ENCODE measurements at places on chromosomes 1 and 21. TPM values are rescaled to one million over a fixed set of nuclear protein-coding genes. Genes with fewer than 3 reads are reported as not detected.

Gene IFI44L
- total RNA-seq = not detected

Gene CFHR5
- not detected for total RNA-seq

Gene PIK3CD
- total RNA-seq = 4.7 TPM

Gene KRTAP27-1
- total RNA-seq = not detected

Gene TACSTD2
- total RNA-seq = 11.3 TPM

Gene RYR2
- total RNA-seq = 0.22 TPM

Gene PPM1J
- 0.43 TPM for total RNA-seq

Gene VAV3
- 90.8 TPM for total RNA-seq

Gene TNFRSF25
- 6.7 TPM for total RNA-seq

Gene ZNF697
- total RNA-seq = 19.0 TPM

Gene SLC1A7
- not detected for total RNA-seq

Gene KRTAP12-2
- total RNA-seq = not detected

Gene CYP4A22
- total RNA-seq = not detected

Gene ACKR1
- not detected for total RNA-seq

Gene TNFRSF18
- total RNA-seq = not detected

Gene MSH4
- 0.17 TPM for total RNA-seq

Gene LDLRAD1
- total RNA-seq = not detected

Gene RIMKLA
- under 0.01 TPM for total RNA-seq

Gene GPR137B
- total RNA-seq = 5.7 TPM

Gene REN
- 0.11 TPM for total RNA-seq

Gene KRTAP19-3
- not detected for total RNA-seq

Gene PTAFR
- total RNA-seq = 0.09 TPM

Gene CLCA1
- total RNA-seq = not detected

Gene SPATA21
- not detected for total RNA-seq

Gene RNPC3
- total RNA-seq = 3.9 TPM

Gene ASPM
- total RNA-seq = 5.4 TPM

Gene GPR52
- 0.43 TPM for total RNA-seq

Gene CYP4A11
- total RNA-seq = not detected

Gene MAP3K21
- total RNA-seq = 0.54 TPM

Gene PPCS
- total RNA-seq = 30.9 TPM

Gene HES2
- 5.9 TPM for total RNA-seq

Gene KCNK1
- not detected for total RNA-seq

Gene CAPN9
- under 0.01 TPM for total RNA-seq

Gene ZBTB8A
- 9.0 TPM for total RNA-seq

Gene SLC25A34
- 0.34 TPM for total RNA-seq

Gene KCNH1
- not detected for total RNA-seq

Gene IRF6
- total RNA-seq = 0.26 TPM

Gene OR2L2
- not detected for total RNA-seq

Gene UBXN11
- total RNA-seq = 1.2 TPM

Gene CRNN
- not detected for total RNA-seq

Gene RUNX3
- not detected for total RNA-seq

Measured in dermis lymphatic vessel endothelial cell (primary cell).